Activated CD8-positive, alpha-beta memory T cell treated with anti-CD3 and anti-CD28 coated beads, Interleukin-2, amount 10 ng/mL, durations not matched to agents 7 days and 5 days (primary cell): ENCODE measurements at places on chromosomes 3 and 15. TPM values are rescaled to one million over a fixed set of nuclear protein-coding genes. Genes with fewer than 3 reads are reported as not detected.

- no peaks in the 10 kb centered on the region for H3K36me3 ChIP-seq
- H3K27me3 ChIP-seq, result peaks cover 48% of the 10 kb centered on the region
- no peak overlapping the region for H3K4me3 ChIP-seq
These were observed 124.8 kb upstream of the NR2E3 start for GRCh38 chr15:71685420-71685993.

- no peak for DNase-seq
- H3K36me3 ChIP-seq, result no peaks in the 10 kb centered on the region
- H3K27ac ChIP-seq, result no peak overlapping the region
- no peaks in the 10 kb centered on the region for H3K27me3 ChIP-seq
These were observed 246.5 kb downstream of the ROBO1 start for GRCh38 chr3:79521221-79521848.

DNA sequence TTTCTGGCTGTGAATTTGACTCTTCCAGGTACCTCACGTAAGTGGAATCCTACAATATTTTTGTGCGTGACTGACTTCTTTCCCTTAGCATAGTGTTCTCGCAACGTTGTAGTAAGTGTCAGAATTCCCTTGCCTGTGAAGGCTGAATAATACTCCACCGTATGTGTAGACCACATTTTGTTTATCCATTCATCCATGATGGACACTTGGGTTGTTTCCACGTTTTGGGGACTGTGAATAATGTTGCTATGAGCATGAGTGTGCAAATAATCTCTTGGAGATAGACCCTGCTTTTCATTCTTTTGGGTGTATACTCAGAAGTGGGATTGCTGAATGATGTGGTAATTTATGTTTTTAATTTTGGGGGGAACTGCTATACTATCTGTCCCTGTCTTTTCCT is 82.2 kb downstream of the APBA2 start:
- H3K36me3 ChIP-seq, result peaks cover 1% of the 10 kb centered on the region
- DNase-seq, result no peak
- H3K27ac ChIP-seq, result no peak overlapping the region
- no peaks in the 10 kb centered on the region for H3K27me3 ChIP-seq
- peaks cover 16% of the 10 kb centered on the region for H3K4me1 ChIP-seq

GRCh38 chr3:186290796-186291195 is 71.2 kb downstream of the DGKG start:
- no peak for DNase-seq
- H3K4me1 ChIP-seq, result no peaks in the 10 kb centered on the region
- no peaks in the 10 kb centered on the region for H3K36me3 ChIP-seq
- H3K27me3 ChIP-seq, result peaks cover 19% of the 10 kb centered on the region
- no peak overlapping the region for H3K27ac ChIP-seq

DNA sequence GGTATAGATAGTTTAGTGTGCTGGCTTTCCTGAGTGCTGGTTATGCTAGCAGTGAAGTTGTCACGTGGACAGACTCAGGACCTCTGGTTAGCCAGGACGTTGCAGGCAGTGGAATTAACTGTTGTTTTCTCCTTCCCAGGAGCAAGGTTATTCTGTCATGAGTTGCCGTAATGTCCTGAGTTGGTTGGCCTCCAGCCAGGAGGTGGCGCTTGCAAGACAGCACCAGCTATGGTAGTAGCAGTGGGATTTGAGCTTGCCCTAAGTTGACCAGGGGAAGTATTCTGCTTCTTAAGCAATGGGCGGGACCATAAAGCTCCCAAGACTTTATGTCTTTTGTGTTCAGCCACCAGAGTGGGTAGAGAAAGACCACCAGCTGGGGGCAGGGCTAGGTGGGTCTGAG is 240.7 kb upstream of the DNAJC19 start:
- H3K27me3 ChIP-seq, result no peaks in the 10 kb centered on the region
- H3K27ac ChIP-seq, result no peak overlapping the region

DNA sequence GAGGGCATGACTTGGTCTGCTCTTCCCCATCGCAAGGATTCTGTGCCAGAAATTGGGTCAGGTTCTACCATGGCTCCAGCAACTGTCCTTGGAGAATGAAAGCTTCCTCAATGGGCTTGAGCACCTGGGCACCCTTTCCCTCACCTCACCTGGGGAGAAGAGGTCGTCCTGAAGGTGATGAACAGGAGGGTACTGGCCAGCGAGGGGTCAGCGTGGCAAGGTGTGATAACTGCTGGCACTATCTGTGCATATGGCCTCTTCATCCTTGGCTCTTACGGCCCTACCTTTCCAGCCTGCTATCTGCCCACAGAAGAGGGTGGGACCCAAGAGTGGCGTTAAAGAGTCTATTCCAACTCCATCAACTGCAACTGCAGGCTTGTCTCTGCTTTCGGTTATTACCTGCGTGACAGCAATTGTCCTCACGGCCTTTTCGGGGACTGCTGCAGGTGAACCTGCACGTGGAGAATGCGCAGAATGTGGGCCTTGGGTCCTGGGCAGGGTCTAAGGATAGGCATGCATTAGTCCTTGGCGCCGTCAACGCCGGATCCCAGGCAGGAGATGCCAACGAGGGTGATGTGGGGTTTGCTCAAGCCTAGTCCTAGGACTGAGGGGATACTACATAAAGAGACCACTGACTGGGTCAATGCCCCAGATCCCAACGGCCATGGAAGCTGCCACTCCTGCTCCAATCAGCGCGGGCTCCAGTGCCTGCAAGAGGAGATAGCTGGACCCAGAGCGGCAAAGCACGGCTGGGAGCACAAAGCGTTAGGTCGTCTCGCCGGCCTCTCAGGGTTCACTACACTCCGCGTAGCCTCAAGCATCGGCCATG is 625 bp upstream of the RBM15B start:
- H3K27ac ChIP-seq, result peak overlapping the region; percentile 75
- peaks cover 52% of the 10 kb centered on the region for H3K36me3 ChIP-seq
- DNase-seq, result no peak
- no peaks in the 10 kb centered on the region for H3K27me3 ChIP-seq
- H3K4me3 ChIP-seq, result peak overlapping the region; percentile 61
- H3K4me1 ChIP-seq, result peaks cover 82% of the 10 kb centered on the region

DNA sequence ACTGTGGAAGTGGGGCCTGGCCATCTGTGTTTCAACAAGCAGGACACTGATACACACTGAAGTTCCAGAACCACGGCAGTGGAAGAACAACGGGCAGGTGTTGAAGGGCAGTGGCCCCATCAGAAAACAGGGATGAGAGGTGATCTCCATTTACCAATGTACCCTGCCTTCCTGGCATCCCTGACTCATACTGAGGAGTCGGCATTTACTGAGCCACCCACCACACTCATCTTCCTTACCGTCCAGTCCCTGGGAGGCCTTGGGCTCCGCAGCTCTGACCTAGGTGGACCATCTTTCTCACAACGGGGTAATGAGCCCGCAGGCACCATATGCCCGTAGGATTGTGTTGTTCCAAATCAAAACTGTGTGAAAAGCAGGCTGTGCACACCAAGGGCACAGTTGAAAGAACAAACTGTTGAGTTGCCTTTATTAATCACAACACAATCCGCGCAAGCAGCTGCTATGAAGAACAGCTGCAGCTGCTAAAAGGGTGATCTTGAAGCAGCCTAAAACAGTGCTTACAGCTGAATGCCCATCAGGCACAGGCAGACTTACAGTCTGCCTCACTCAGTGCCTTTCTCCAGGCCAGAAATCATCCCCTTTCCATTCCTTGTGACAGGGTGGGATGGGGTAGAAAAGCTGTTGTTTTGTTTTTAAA is 12.9 kb downstream of the MB21D2 start:
- H3K36me3 ChIP-seq, result peaks cover 10% of the 10 kb centered on the region
- DNase-seq, result no peak
- H3K27ac ChIP-seq, result no peak overlapping the region
- peaks cover 11% of the 10 kb centered on the region for H3K4me1 ChIP-seq

DNA sequence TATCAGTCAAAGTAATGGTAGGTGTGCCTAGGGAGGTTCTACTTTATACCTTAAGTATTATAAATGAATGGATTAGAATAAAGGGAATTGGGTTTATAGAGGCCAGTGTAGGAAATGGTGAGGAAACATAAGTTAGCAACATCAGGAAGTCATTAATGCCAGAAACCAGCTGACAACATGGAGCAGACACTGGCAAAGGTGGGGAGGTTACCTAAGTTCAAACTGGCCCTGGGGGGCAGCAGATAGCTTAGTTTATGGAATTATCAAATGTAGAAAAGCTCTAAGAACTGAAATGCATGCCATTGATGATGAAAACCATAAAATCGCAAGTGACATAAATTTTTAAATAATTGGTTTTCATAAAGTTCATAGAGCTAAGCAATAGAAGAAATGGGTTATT is 498.6 kb downstream of the NAALADL2 start:
- no peak overlapping the region for H3K4me3 ChIP-seq
- DNase-seq, result no peak
- no peaks in the 10 kb centered on the region for H3K27me3 ChIP-seq
- no peak overlapping the region for H3K27ac ChIP-seq

GRCh38 chr3:41362638-41363559 is 163.6 kb downstream of the CTNNB1 start:
- no peak for DNase-seq
- H3K4me1 ChIP-seq, result no peaks in the 10 kb centered on the region
- H3K27ac ChIP-seq, result no peak overlapping the region
- no peaks in the 10 kb centered on the region for H3K27me3 ChIP-seq
- no peaks in the 10 kb centered on the region for H3K36me3 ChIP-seq

GRCh38 chr3:17398959-17399551 is 343.4 kb downstream of the TBC1D5 start:
- peaks cover 9% of the 10 kb centered on the region for H3K36me3 ChIP-seq
- no peaks in the 10 kb centered on the region for H3K4me1 ChIP-seq
- DNase-seq, result no peak
- H3K27me3 ChIP-seq, result no peaks in the 10 kb centered on the region
- no peak overlapping the region for H3K27ac ChIP-seq

- no peaks in the 10 kb centered on the region for H3K36me3 ChIP-seq
- no peak for DNase-seq
- no peaks in the 10 kb centered on the region for H3K27me3 ChIP-seq
- H3K4me1 ChIP-seq, result no peaks in the 10 kb centered on the region
- no peak overlapping the region for H3K4me3 ChIP-seq
- no peak overlapping the region for H3K27ac ChIP-seq
These were observed 628.1 kb downstream of the IGSF11 start for GRCh38 chr3:118406562-118406961.

DNA sequence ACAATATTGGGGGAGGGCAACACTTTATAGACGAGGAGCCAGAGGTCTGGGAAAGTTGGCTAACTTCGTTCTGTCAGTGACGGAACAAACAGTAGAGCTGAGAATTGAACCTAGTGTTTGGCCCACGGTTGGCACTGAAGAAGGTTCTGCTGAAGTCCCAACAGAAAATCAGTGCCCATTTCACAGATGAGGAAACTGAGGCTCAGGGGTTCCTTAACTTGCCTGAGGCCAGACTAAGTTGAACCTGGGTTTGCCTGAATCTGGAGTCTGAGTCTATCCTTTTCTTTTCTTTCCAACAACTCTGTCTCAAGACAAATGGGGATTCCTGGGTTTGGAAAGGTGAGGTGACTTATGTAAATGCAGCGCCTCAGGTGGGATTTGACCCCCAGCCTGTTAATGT is 55.1 kb downstream of the SLC6A6 start:
- peaks cover 11% of the 10 kb centered on the region for H3K36me3 ChIP-seq
- no peak overlapping the region for H3K27ac ChIP-seq
- H3K27me3 ChIP-seq, result no peaks in the 10 kb centered on the region
- H3K4me1 ChIP-seq, result peaks cover 25% of the 10 kb centered on the region
- no peak overlapping the region for H3K4me3 ChIP-seq
- DNase-seq, result no peak

- no peaks in the 10 kb centered on the region for H3K4me1 ChIP-seq
- DNase-seq, result no peak
- no peak overlapping the region for H3K4me3 ChIP-seq
These were observed 72.7 kb upstream of the SLC4A7 start for GRCh38 chr3:27556887-27557286.

- H3K27me3 ChIP-seq, result peaks cover 27% of the 10 kb centered on the region
- H3K4me1 ChIP-seq, result peaks cover 9% of the 10 kb centered on the region
- H3K36me3 ChIP-seq, result no peaks in the 10 kb centered on the region
- H3K4me3 ChIP-seq, result no peak overlapping the region
- no peak overlapping the region for H3K27ac ChIP-seq
These were observed 1.6 kb upstream of the CHST13 start for GRCh38 chr3:126522363-126522788.

DNA sequence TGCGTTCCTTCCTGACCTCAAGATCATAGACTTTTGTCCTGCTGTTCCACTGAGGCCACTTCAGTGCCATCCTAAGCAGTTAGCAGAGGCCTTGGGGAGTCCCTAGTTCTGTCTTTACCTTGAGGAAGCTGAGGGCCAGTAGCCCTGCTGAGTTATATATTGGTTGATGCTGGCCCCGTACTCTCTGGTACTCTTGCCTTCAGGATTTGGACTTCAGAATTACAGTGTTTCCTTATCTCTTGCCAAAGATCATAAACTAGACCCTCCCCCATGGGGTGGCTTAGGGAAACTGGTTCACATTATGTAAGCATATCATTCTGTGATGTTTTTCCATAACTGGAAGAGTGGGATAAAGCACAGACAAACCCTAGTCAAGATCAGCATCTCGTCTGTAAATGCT is 33.2 kb downstream of the KBTBD12 start:
- H3K36me3 ChIP-seq, result no peaks in the 10 kb centered on the region
- H3K4me1 ChIP-seq, result no peaks in the 10 kb centered on the region
- DNase-seq, result no peak
- H3K27ac ChIP-seq, result no peak overlapping the region
- H3K27me3 ChIP-seq, result peaks cover 52% of the 10 kb centered on the region

- peak overlapping the region; percentile 68 for H3K27ac ChIP-seq
- peak overlapping the region; percentile 36 for H3K4me3 ChIP-seq
- peaks cover 32% of the 10 kb centered on the region for H3K4me1 ChIP-seq
- no peak for DNase-seq
- H3K27me3 ChIP-seq, result no peaks in the 10 kb centered on the region
These were observed 141.8 kb downstream of the XXYLT1 start for GRCh38 chr3:195129072-195129643.

GRCh38 chr3:20141851-20142250 is 44.2 kb downstream of the SGO1 start:
- H3K36me3 ChIP-seq, result peaks cover 64% of the 10 kb centered on the region
- no peak overlapping the region for H3K27ac ChIP-seq

GRCh38 chr3:153029350-153029749 is 132.7 kb upstream of the RAP2B start:
- peaks cover 2% of the 10 kb centered on the region for H3K4me1 ChIP-seq
- H3K27me3 ChIP-seq, result peaks cover 8% of the 10 kb centered on the region
- H3K27ac ChIP-seq, result no peak overlapping the region
- H3K36me3 ChIP-seq, result no peaks in the 10 kb centered on the region

- no peak for DNase-seq
- H3K36me3 ChIP-seq, result no peaks in the 10 kb centered on the region
- peaks cover 2% of the 10 kb centered on the region for H3K27me3 ChIP-seq
- no peak overlapping the region for H3K4me3 ChIP-seq
- peaks cover 2% of the 10 kb centered on the region for H3K4me1 ChIP-seq
- no peak overlapping the region for H3K27ac ChIP-seq
These were observed 55.7 kb upstream of the PSMD6 start for GRCh38 chr3:64078966-64079365.

GRCh38 chr3:160941885-160942494 is 163.2 kb downstream of the B3GALNT1 start:
- H3K27me3 ChIP-seq, result no peaks in the 10 kb centered on the region
- DNase-seq, result peak; percentile 77
- no peaks in the 10 kb centered on the region for H3K36me3 ChIP-seq

The TAGLN3 gene
- not detected for total RNA-seq

The DHX36 gene
- total RNA-seq, result 77.2 TPM

The SLC27A2 gene
- total RNA-seq, result 36.4 TPM

The ADPRH gene
- total RNA-seq, result 19.3 TPM

The ARPP21 gene
- not detected for total RNA-seq

The FANCD2OS gene
- total RNA-seq, result not detected

The CEP63 gene
- total RNA-seq, result 17.8 TPM

The NRROS gene
- total RNA-seq, result 47.8 TPM

The NTRK3 gene
- total RNA-seq, result not detected

The ZNF106 gene
- 41.1 TPM for total RNA-seq

The RYR3 gene
- total RNA-seq, result not detected

The ONECUT1 gene
- not detected for total RNA-seq
